Activated CD8-positive, alpha-beta memory T cell treated with anti-CD3 and anti-CD28 coated beads for 24 hours (primary cell): ENCODE measurements at places on chromosomes 3 and 15.

DNA sequence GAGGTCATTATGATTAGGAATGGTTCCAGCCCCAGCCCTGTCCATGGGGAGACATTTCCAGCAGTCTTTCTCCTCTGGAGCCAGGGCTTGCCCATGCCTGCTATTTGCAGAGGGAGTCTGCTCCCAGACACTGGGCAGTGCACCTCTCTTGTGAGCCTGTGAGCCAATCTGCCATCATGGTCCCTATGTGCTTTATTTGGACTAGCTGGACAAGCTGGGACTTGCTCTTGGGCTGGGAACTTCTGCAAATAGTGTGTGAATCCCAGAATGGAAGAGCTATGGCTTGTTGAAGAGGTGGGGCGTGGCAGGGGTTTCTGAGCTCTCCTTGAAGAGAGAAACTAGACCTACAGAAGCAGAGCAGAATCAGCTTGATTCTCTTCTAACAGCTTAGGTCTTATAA is 53.7 kb upstream of the KY start:
- DNase-seq = no peak

GRCh38 chr15:50764461-50765194 is 878 bp downstream of the SPPL2A start:
- peak; percentile 50 for DNase-seq

DNA sequence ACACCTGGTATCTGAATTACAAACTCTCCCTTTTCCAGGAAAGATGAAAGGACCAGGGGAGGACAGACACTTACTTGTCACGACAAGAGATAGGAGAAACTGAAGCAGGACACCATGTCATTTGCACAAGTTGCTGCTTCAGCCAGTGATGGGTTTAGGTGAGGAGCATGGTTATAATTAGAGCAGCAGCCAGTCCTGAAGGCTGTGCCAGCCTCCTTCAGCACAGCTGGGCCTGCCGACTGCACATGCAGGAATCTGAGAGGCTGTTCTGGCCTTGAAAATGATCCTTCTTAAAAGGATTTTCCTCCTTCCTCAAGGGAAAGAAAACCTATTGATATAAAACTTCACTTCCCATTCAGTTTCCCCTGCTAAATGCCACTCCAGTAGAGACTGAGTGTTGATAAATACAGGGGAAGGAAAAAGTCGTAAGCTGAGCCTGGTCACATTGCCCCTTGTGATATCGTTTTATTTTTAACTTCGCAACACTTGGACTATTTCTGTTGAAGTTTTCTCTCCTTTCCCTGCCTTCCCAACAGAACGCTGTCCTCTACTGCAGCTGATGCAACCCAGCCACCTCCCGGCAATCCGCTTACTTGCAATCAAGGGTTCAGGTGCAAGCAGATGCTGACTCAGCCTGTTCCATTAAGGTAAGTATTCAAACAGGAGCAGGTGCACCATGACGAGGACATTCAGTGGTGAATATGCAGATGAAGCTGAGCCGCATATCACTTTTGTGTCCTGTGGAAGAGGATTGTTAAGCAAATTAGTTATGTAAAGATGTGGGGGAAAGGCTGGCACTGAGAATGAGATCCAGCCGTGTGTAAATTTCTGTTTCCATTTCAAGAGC is at the start of gene FBXO40:
TSS of gene FBXO40 (plus strand) at position 524 of the 847 bp plus-strand sequence. CDS start 27,197 bp downstream, outside the sequence.
- DNase-seq = no peak

- no peak for DNase-seq
Observed at GRCh38 chr3:187639927-187640568, 30.1 kb downstream of the SST start.

GRCh38 chr3:42033741-42034140 is 57.4 kb upstream of the TRAK1 start:
- peak; percentile 24 for DNase-seq
